NCI-H1694 treated with DMSO at 0.1 percent for 48 hours (cell line): ENCODE measurements at places on chromosomes 7 and 10.

- no peak for DNase-seq
These were observed 4.0 kb upstream of the AQP1 start for GRCh38 chr7:30907527-30908267.

- DNase-seq, result no peak
These were observed 33.2 kb downstream of the MPLKIP start for GRCh38 chr7:40101201-40101600.

GRCh38 chr10:69612760-69613159 lies 17.3 kb upstream of the FAM241B start:
- DNase-seq, result no peak

GRCh38 chr10:17200001-17200911 lies 1.2 kb downstream of the TRDMT1 start:
- no peak for DNase-seq

DNA sequence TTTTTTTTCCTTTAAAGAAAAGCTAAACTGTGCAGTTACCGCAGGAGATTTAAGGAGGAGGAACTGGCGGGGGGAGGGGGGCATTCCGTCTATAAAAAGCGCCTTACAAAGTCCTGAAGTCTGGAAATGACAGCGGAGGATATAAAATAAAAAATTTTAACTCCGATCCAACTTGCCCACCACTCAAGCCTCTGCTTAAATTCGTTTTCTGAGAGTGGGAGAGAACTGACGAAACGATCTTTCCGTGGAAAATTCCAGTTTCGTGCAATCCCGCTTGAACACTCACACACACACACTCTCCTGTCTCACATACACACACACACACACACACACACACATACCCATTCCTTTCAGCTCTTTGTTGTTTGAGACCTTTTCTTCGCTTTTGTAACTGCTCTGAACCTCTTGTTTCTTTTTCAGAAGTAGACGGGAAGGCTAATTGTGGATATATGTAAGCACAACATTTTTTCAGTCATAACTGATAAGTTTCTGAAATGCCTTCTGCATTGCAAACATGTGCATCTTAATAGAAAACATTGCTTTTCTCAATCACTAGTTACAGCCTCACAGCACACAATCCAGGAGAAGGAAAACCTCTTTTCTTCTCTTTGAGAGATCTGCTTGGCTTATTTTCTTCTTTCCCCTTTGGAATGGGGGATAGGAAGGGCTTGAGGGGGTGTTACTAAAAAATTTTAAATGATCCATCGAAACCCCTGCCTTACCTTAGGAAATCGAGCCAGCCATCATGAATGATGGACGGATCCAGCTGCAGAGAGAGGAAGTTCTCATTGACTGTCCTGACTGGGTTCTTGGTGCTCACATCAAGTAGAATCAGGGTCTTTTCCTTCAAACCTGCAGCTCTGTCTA lies 628 bp downstream of the HPSE2 start:
- no peak for DNase-seq

DNA sequence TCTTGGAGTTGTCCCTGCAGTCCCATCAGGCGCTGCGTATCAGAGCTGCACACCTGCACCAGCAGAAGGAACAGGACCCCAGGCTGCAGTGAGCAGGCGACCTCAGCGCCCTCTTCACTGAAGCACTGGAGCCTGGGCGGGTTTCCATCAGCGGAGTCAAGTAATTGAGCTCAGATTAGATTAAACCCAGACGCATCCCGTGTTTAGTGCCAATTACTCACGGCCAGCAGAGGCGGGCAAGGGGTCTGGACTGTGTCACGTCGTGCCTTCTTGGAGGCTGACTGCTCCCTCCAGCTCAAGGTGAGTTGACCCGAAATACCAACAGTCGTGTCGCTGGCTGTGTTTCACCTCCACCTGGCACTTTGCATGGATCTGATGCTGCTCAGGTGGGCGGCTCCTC lies 123.6 kb downstream of the CXCL12 start:
- DNase-seq, result no peak

GRCh38 chr7:144738708-144739314 lies 97.0 kb downstream of the TPK1 start:
- DNase-seq, result peak; percentile 29

DNA sequence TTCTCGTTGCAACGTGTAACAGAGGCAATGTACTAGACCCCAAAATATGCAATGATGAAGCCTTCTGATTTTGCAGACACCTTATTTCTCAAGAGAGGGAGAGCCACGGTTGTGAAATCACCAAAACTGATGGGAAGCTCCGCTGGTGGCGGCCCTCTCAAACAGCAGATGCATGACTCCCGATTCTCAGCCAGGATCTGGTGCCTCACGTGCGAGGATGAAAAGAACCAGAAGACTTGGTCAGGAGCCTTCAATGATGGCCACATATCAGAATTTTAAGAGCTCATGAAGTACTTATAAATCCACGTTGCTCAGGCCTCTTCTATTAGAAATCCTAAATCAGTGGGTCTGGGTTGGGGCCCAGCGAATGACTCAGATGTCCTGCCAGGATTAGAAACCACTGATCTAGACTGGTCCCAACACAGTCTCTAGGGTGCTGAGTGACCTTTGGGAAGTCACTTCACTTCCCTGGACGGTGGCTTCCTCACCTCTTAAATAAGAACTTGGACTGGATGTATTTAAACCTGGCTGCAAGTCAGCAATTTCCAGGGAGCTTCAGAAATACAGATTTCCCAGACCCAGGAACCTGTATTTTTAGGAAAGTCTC lies 41.9 kb upstream of the FAM180A start:
- DNase-seq, result no peak

- no peak for DNase-seq
These were observed 187.1 kb downstream of the ADARB2 start for GRCh38 chr10:1550291-1550595.

- DNase-seq, result no peak
These were observed 131.5 kb downstream of the OAT start for GRCh38 chr10:124287071-124287685.

GRCh38 chr7:47539398-47540052 lies 42.4 kb downstream of the TNS3 start:
- DNase-seq, result no peak

DNA sequence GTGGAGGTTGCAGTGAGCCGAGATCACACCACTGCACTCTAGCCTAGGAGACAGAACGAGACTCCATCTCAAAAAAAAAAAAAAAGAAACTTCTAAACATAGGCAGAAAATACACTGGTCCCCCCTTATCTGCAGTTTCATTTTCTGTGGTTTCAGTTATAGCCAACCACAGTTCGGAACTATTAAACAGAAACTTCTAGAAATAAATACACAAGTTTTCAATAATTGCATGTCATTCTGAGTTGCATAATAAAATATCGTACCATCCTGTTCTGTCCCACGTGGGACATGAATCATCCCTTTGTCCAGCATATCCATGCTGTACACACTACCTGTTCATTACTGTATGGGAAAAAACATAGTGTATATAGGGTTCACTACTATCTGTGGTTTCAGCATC lies 8.0 kb downstream of the XRCC2 start:
- no peak for DNase-seq
